ENCODE measurements at places on chromosomes 4 and X.

- DNase-seq: no peak
Measured at GRCh38 chr4:27368781-27369180, 508.1 kb downstream of the STIM2 start.

GRCh38 chr4:10090467-10091250, 25.9 kb downstream of the WDR1 start:
- DNase-seq: no peak

- DNase-seq: no peak
Measured at GRCh38 chr4:44446801-44447562, 1.6 kb downstream of the KCTD8 start.

DNA sequence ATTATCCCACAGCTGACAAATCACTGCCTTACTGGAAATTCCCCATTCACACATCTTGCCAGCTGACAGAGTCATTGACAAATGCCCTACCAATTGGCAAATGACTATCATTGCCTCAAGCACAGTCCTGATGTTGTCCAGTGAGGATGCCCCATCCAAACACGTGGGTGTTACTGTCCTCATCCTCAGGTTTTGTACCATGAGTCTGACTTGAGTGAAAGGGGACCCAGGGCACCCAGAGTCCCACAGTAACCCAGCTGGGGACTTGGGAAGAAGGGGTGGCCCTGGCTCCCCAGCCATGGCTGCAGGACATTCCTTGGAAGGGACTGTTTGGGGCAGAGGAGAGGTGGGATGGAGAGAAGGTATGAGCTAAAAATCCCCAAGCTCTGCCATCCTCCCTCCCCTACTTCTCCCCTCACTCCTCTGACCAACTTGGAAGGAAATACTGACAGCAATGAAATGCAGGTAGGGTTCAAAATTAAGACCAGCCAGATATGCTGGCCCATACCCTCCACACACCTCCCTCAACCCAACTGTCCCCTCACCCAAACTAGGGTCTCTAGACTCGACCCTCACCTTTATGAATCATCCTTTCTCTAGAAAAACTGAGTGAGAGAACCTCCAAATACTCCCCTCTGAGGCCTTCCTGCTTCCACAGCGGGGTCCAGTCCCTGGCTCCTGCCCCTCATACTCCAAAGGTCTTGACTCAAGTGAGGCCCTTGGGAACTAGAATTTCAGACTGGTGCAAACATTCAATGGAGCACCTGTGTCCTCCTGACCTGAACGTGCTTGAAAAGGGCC, 5.1 kb downstream of the TIMP1 start:
- DNase-seq: no peak

DNA sequence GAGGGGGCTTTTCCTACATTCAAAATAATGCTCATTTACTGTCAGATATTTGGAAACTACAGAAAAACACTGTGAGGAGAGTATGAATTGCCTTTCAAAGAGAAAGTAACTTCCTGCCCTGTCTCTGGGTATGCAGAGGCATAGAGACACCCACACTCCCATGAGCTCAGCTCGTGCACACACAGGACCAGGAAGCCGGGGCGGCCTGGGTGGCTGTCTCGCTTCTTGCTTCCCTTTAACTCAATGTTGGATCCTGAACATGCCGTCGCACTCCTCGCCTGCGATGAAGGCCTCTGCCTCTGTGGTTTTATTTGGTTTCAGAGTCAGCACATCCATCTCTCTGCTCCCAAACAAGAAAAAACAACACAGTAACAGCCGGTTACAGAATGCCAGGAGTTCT, 40.1 kb upstream of the GPR78 start:
- DNase-seq: no peak

- no peak for DNase-seq
Measured at GRCh38 chrX:134186362-134187121, 50.4 kb upstream of the CCDC160 start.

GRCh38 chrX:82224961-82225360, 1023.1 kb downstream of the SH3BGRL start:
- no peak for DNase-seq

DNA sequence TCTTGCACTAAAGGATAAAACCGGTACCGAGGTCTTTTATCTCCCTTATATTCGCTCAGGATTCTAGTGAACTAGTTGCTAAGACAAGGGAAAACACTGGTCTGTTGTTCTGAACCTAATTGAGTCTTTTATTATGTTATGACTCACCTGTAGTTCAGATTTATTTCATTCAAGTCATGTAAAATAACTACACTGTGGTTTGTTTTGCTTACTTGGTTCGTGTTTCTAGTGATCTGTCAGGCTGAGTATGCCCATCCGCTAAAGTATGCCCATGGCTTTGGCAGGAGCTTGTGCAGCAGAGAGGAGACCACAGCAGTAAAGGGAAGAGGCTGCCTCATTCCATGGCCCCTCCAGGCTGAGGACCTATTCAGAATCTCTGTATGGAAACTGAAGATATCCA, 126.1 kb downstream of the AFF1 start:
- DNase-seq: no peak

GRCh38 chrX:108312011-108312410, 126.2 kb downstream of the COL4A6 start:
- no peak for DNase-seq
